ENCODE measurements at places on chromosomes 4 and X. TPM values are rescaled to one million over a fixed set of nuclear protein-coding genes. Genes with fewer than 3 reads are reported as not detected.
A peak's percentile ranks its signal among the peaks of the same experiment; 100 is the strongest.

UGT2A3 gene
- not detected for total RNA-seq

SLC10A7 gene
- 9.0 TPM for total RNA-seq

- no peak for DNase-seq
Observed at GRCh38 chr4:82704156-82704555, 94.4 kb downstream of the SCD5 start.

WWC2 gene
- total RNA-seq = 35.1 TPM

WNK3 gene
- total RNA-seq = 1.1 TPM

LIAS gene
- total RNA-seq = 11.2 TPM

IL9R gene
- not detected for total RNA-seq

GAGE12E gene
- not detected for total RNA-seq

GNRHR gene
- not detected for total RNA-seq

MAGEA3 gene
- total RNA-seq = not detected

- no peak for DNase-seq
Observed at GRCh38 chr4:121299367-121299766, 81.5 kb downstream of the QRFPR start.

DNA sequence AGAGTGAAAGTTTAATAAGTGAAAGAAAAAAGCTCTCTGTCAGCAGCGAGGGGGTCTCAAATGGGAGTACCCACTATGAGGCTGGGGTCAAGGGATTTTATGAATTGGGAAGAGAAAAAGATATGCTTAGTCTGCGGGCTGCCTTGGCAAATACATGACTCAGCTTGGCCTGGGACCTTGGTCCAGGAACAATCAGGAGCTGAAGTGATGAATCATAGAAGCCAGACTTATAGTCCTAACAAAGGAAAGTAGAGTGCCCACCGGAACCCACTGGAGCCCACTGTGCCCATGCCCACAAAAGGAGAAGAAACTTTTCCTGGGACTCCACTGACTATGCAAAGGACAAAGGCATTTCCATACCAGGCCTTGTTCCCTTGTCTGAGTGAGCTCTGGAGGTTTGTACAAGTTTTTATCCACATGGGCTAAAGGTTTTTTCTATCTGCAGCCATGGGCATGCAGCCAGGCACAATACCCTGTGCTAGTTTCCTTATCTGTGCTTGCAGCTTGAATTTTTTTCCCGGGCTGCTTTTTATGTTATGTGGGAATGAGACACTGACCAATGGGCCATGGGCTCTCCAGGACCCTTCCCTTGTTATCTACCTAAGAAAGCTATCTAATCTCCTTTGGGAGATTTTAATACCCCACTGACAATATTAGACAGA, 201.7 kb downstream of the FAM133A start:
- DNase-seq = no peak

DNA sequence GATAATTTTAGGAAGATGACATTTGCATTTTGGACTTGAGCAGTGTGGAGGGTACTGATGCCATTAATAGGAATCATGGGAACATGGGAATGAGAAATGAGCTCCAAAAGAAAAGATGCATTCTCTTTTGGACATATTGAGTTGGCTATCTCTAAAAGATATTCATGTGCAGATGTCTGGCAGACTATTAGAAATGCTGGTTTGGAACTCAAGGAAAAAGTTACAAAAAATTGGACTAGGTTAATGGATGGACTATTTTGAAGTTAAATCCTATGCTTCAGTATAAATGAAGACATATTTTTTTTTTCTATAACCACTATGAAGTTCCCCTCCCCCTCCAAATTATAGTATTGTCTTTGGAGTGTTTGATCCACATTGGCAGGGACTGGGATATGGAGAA, 3.6 kb upstream of the LIMCH1 start:
- DNase-seq = no peak

GRCh38 chr4:126630230-126630629, 1002.5 kb upstream of the INTU start:
- DNase-seq = no peak

GRCh38 chr4:40247350-40247749, 50.5 kb downstream of the RHOH start:
- DNase-seq = no peak

RAI2 gene
- total RNA-seq = under 0.01 TPM

ATP1B4 gene
- not detected for total RNA-seq

DNA sequence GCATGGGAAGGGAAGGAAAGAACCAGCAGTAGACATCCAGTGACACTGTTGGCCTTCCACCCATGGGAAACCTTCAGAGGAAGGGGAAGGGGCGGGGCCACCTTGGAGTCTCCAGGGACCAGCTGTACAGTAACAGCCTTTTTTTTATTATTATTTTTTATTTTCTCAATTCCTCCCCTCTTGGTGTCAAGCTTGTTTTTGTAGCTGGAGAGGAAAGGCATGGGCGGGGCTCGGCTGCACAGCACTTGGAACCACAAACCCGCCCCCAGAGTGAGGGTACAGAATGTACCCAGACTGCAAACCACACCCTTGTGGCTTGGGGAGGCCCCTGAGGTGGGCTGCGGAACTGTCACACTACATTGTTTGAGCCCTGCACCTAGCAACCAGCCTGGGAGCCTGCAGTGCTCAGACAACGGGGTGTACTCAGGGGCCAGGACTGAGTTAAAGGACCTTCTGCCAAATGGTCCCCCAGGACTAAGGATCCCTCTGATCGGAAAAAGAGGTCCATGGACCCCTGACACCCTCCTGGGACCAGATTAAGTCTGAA, 45.7 kb downstream of the PRPS1 start:
- DNase-seq = no peak

- DNase-seq = no peak
Observed at GRCh38 chr4:30904215-30904555, 184.0 kb downstream of the PCDH7 start.

- DNase-seq = no peak
Observed at GRCh38 chr4:16136311-16136710, 52.5 kb upstream of the PROM1 start.

ZNF157 gene
- total RNA-seq = under 0.01 TPM

REELD1 gene
- not detected for total RNA-seq

DNA sequence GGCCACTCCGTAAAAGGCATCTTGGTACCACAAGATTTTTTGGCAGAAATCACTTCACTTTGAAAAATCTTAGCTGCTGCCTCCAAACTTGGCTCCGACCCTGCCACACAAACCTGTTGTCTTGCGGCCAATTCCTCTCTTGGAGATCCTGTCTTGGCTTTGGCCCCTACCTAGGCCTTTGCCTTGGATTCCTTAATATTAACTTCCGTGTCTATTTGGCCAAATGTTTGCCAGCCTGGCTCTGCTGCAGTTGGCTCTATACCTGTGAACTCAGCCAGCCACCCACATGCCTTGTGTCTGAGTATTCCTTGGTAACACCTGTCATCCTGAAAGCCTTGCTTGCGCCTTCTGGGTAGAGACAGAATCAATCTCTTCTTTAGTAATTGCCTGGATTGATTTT, 12.5 kb downstream of the GRXCR1 start:
- no peak for DNase-seq

ZNF630 gene
- total RNA-seq = 2.1 TPM

DNA sequence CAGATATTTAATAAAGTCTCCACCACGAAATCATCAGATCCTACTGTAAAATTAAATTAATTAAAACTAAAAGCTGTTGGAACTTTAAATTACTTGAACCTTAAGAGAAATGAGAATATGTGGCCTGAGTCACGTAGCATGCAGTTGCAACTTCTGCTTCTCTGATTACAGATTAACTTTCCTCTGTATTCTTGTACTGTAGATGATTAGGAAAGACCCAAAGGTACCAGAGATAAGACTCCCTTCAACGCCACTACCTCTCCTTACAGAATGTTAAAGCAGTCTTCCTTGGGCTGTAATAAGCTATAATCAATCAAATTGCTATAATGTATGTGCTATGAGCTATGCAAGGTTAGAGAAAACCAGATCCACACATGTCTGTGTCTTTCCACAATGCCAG, 47.9 kb downstream of the FAM13A start:
- DNase-seq = no peak

- no peak for DNase-seq
Observed at GRCh38 chr4:65437102-65437501, 233.2 kb downstream of the EPHA5 start.

GRCh38 chr4:77493120-77493752, 112.4 kb upstream of the CXCL13 start:
- DNase-seq = no peak

- DNase-seq = no peak
Observed at GRCh38 chr4:7753271-7753670, 186.4 kb downstream of the AFAP1 start.

DNA sequence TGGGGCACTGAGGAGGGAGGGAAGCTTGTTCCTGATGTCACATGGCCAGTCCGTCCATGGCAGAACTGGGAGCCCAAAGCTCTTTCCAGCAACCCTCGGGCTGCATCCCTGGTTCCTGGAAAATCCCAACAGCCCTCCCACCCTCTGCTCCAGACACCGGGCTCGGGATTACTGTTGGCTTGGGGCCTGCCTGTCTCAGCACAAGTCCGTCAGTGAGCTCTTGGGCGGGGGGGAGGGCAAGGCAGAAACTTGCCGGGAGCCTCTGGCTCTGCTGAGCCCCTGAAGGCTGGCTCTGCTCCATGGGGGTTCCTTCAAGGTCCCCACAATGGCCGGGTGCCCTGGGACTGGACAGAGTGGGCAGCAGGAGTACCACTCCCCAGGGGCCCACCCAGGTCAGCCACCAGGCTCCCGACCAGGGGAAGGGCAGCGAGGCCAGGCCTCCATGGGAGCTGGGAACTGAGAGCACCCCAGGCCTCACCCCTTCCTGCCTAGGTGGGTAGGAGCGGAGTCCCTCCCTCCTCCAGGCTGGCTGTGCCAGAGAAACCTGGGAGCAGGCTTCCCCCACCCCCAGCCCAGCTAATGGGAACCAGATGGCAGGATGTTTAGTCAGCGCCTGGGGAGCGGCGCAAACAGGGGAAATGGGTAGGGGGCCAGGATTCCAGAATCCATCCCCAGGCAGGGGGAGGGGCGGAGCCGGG, 6.4 kb upstream of the HAUS7 start:
- peak; percentile 94 for DNase-seq

DNA sequence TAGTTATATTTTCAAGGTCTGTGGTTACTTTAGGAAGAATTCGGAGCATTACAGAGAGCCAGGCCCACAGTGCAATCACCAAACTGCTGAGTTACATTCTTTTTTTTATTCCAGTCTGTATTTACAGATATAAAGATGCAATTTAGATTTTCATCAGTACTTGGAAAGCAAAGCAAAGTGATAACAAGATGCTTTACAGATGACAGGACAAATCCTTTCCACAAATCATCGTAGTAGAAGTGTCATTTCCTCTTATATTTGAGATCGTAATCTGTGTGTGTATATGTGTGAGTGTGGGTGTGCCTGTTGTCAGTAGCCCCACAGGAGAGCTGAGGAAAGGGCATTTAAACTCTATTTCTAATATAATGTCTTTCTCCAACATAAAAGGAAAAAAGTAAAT, 1893.7 kb downstream of the STIM2 start:
- DNase-seq = no peak

DNA sequence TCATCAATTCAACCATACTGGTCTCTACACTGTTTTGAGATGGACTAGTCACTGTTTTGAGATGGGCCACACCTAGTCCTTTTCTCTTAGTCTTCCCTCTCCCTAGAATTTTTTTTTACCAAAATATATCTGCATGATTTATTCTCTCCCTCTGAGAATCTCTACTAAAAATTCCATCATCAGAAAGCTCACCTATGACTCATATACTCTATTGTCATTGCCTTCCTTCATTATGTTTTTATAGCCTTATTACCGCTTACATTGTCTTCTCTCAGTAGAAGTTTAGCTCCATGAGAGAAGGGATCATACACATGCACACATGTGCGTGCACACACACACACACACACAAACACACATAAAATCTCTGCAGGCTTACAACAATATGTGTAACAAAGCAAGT, 303.6 kb downstream of the PCDH10 start:
- DNase-seq = peak; percentile 41

DNA sequence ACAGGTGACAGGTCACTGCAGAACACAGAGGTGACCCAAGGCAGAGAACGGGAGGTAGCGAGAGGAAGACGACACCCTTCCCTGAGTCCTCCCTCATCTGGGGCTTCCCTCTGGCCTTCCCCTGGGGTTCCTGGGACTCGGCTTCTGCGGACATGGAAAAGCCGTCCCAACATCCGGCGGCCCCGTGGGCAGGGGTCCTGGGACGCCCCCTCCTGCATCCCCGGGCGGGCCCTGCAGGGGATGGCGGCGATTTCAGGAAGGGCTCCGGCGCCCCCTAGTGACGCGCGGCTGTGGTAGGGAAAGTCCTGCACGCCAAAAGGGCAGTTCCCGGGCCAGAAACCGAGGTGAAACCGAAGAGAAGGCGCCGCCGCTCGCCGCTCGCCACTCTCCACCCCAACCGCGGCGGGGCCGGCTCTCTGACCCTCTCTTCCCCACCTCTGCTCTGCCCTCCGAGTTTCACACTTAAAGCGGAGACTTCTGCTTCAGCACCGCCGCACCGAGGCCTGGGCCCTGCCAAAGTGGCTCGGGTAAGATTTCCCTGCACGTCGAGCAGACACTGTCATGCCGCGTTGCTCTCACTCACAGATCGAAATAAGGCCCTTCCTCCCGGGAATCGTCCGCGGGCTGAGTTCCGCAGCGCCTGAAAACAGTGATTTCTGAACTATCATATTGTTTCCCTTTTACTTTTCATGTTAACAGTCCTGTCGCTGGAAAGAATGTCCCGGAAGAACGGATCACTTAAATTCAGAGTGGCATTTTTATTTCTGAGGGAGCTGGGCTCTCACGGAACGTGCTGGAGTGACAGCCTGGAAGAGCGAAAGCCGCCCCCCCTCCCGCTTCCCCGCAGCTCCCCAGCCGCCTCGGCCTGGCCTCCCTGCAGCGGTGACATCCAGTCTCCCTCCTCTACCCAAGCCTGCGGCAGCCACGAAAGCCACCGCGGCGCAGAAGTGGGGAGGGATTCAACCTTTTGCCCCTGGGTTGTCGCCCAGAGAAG, 110.6 kb downstream of the DCTD start:
- peak; percentile 98 for DNase-seq

GRCh38 chr4:146191766-146192458, 16.4 kb downstream of the LSM6 start:
- no peak for DNase-seq

SMIM14 gene
- total RNA-seq = 61.5 TPM

DNA sequence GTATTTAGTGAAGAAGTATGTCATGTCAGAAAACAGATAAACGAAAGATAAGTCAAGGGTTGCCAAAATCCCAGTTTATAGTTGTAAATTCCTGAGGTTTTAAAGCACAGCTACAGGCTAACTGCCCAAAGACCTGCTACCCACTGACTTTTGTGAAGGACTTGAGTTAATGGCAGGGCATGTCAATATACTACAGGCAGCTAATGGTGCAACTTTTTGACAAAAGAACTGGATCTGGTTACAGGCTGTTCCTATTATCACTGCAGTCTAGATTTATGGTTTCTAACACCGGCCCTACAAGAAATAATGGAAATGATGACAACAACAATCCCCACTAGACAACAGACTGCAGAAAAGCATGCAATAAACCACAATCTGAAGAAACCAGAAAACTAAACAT, 6.4 kb downstream of the SCML2 start:
- DNase-seq = no peak

DNA sequence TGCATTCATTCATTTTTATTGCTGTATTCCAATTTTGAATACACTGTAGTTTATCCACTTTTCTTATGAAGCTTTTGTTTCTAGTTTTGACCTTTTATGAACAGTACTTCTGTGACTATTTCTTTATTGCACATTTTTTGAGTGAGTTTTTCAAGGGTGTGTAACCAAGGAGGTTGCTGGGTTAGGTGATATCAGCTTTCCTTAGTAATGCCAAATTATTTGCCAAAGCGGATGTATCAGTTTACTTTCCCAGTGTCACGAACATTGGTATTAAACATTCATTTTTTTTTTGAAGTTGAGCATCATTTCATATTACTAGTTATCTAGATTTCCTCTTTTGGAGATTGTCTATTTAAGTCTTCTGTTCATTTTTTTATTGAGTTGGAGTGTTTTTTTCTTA, 32.9 kb downstream of the STIM2 start:
- no peak for DNase-seq

GRCh38 chr4:23558101-23558500, 331.7 kb downstream of the PPARGC1A start:
- DNase-seq = no peak

All from osteoblast (primary cell).